ENCODE measurements at places on chromosomes 2 and 18. TPM values are rescaled to one million over a fixed set of nuclear protein-coding genes. Genes with fewer than 3 reads are reported as not detected.

The ALPP gene
- not detected for polyA plus RNA-seq

The MOCOS gene
- polyA plus RNA-seq = 0.28 TPM

The SMAD4 gene
- 11.7 TPM for polyA plus RNA-seq

The RBM44 gene
- 0.80 TPM for polyA plus RNA-seq

The COL5A2 gene
- polyA plus RNA-seq = 15.4 TPM
